ENCODE measurements at places on chromosomes 2 and 18.

DNA sequence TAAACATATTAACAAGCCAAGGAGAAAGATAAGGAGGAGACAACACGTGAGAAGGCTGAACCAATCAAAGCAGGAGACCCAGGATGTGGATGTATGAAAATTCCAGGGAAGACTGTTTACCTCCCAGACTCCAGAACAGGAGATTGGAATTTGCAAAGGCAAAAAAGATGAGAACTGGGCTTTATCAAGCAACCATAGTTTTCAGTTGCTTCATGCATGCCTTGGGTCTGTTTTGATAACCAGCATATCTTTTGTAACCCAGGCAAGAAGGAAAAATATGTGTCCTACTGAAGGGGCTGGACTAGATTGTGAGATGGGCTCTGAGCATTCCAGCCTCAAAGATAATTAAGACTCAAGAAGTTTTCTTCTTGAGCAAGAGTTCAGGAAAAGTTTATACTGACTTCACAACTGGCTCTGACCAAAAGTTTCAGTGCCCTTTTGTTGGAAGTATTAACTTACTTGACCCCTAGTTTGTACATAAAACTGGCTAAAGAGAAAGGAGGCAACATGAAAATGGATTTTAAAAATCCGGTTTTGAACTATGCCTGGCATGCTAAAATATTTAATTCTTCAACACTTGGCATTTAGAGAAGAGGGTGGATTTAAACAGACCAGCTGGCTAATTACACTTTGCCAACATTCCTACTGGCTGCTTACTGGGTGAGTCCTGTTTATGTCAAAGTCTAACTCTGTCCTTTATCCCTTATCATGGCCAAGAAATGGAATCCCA lies 79.3 kb upstream of the CD28 start:
- no peaks in the 10 kb centered on the region for H3K36me3 ChIP-seq
- peak overlapping the region; percentile 66 for H3K27ac ChIP-seq
- H3K4me3 ChIP-seq, result no peak overlapping the region
- H3K4me1 ChIP-seq, result peaks cover 25% of the 10 kb centered on the region
- DNase-seq, result no peak
- H3K27me3 ChIP-seq, result no peaks in the 10 kb centered on the region

DNA sequence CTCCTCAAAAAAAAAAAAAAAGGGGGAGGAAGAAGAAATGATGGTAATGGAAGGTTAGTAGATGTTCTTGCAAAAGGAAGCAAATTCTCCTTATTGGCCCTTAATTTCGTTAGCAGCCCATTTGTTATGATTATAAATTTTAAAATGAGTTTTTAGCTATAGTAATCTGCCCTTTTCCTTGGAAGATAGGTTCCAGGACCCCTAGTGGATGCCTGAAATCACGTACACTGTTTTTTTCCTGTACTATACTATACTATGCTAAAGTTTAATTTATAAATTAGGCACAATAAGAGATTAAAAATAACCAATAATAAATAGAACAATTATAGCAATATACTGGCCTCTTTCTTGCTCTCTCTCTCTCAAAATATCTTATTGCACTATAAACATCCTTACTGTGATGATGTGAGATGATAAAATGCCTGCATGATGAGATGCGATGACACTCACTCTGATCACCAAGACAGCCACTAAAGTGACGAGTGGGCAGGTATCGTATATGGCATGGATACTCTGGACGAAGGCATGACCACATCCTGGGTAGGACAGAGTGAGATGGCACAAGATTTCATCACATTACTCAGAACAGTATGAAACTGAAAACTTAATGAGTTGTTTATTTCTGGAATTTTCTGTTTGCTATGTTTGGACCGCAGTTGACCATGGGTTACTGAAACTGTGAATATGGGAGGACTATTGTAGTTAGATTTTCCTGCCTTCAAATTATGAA lies 87.2 kb downstream of the KCTD18 start:
- 0 out of 2 replicates have a peak, but pooled peaks cover 11% of the 10 kb centered on the region for H3K4me1 ChIP-seq
- H3K27ac ChIP-seq, result no peak overlapping the region
- no peaks in the 10 kb centered on the region for H3K27me3 ChIP-seq
- peaks cover 6% of the 10 kb centered on the region for H3K36me3 ChIP-seq
- H3K4me3 ChIP-seq, result no peak overlapping the region

DNA sequence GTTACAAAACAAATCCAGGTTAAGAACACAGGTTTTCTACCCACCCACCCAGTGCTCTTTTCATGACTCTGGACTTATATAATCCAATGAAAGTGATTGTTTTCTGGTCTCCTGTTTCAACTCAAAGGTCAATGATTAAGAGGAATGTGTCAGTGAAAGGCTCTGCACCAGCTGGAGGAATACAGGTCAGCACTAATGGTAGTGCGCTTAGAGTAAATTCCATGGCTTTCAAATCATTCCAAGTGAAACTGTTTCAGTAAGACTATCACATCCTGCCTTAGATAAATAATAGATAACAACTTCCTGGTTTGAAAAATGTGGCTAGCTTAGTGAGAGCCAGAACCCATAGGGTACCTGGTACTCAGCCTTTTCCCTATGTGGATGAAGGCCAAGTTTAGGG lies 47.8 kb downstream of the SLC9A4 start:
- peak; percentile 20 for DNase-seq
- no peak overlapping the region for H3K4me3 ChIP-seq
- H3K36me3 ChIP-seq, result no peaks in the 10 kb centered on the region
- no peaks in the 10 kb centered on the region for H3K27me3 ChIP-seq
- H3K27ac ChIP-seq, result no peak overlapping the region
- H3K4me1 ChIP-seq, result peaks cover 49% of the 10 kb centered on the region

GRCh38 chr2:217621391-217621801 lies 381.4 kb downstream of the TNS1 start:
- peaks cover 18% of the 10 kb centered on the region for H3K4me1 ChIP-seq
- no peaks in the 10 kb centered on the region for H3K27me3 ChIP-seq
- H3K27ac ChIP-seq, result peak overlapping the region; percentile 87
- H3K36me3 ChIP-seq, result no peaks in the 10 kb centered on the region
- no peak overlapping the region for H3K4me3 ChIP-seq

- H3K4me3 ChIP-seq, result no peak overlapping the region
- DNase-seq, result peak; percentile 90
- H3K27me3 ChIP-seq, result no peaks in the 10 kb centered on the region
- H3K27ac ChIP-seq, result peak overlapping the region; percentile 92
- H3K36me3 ChIP-seq, result peaks cover 1% of the 10 kb centered on the region
Observed at GRCh38 chr2:38095996-38096861, 20.3 kb upstream of the CYP1B1 start.

- no peaks in the 10 kb centered on the region for H3K36me3 ChIP-seq
- H3K4me3 ChIP-seq, result no peak overlapping the region
- no peak overlapping the region for H3K27ac ChIP-seq
- H3K27me3 ChIP-seq, result no peaks in the 10 kb centered on the region
Observed at GRCh38 chr2:48323146-48323545, 206.8 kb upstream of the STON1 start.

DNA sequence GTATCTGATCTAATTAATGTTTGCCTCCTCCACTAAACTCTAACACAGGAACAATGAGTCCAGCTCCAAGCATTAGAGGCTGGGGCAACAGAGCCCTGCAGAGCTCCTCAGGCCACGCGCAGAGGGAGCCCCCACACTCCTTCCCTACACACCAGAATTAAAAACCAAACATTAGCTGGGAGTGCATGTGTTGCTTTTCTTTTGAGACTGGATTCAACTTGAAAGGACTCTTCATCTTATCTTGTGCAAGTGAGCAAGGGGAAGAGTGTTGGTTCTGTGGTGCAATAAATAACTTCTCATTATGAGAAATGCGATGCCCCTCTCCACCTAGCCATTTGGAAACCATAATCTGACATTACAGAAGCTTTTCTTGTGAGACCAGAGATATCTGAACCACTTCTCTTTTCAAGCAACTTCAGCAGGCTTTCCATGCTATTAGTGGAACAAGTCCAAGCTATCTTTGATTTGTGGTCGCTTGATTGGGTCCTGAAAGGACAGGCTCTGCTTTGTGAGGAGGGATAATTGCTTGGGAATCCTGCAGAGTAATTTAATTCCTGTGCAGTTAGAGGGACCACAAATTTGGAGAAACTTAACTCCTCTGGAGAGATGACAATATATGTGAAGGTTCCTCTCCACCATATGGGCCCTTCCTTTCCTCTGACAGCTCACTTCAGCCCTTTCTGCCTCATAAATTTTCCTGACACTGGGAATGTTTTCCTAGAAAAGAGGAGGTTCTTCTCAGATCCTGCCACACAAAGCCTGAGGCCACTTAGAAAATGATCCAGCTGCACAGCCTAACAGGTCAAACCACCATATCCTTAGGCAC lies 112.5 kb downstream of the ATL2 start:
- no peak for DNase-seq
- H3K36me3 ChIP-seq, result no peaks in the 10 kb centered on the region
- no peak overlapping the region for H3K4me3 ChIP-seq
- H3K27me3 ChIP-seq, result no peaks in the 10 kb centered on the region

GRCh38 chr2:127146071-127146725 lies 39.2 kb upstream of the BIN1 start:
- no peaks in the 10 kb centered on the region for H3K27me3 ChIP-seq
- H3K36me3 ChIP-seq, result no peaks in the 10 kb centered on the region
- no peak overlapping the region for H3K27ac ChIP-seq
- H3K4me1 ChIP-seq, result no peaks in the 10 kb centered on the region
- DNase-seq, result no peak
- no peak overlapping the region for H3K4me3 ChIP-seq

DNA sequence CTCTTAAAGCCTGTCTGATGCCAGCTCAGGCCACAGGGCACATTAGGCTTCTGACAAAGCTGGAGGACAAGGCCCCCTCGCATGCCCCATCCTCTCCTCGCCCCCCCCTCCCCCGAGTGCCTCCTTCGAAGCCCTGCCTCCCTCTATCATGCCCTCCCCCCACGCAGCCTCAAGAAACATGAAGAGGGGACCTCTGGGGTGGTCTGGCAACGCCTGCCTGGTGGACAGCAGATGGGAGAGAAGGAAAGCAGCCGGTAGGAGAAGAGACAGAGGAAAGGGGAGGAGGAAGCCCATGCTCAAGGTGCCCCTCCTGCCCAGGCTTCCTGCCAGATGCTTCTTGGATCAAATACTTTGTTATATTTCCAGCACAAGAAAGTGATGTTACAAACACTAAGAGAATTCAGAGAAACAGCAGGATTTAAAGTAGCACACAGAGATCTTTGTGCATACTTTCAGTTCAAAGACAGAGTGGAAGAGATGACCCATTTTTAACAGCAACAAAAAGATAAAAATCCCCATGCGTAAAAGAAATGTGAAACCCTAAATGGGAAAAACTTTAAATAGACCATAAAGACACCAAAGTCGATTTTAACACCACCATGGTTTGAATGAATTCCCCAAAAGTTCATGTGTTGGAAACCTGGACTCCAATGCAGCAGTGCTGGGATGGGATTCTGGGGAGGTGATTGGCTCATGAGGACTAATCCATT lies 19.0 kb downstream of the BOK start:
- no peaks in the 10 kb centered on the region for H3K27me3 ChIP-seq
- peak overlapping the region; percentile 45 for H3K27ac ChIP-seq
- DNase-seq, result no peak
- no peaks in the 10 kb centered on the region for H3K4me1 ChIP-seq

- no peak overlapping the region for H3K27ac ChIP-seq
- no peaks in the 10 kb centered on the region for H3K36me3 ChIP-seq
- H3K4me3 ChIP-seq, result no peak overlapping the region
- no peaks in the 10 kb centered on the region for H3K27me3 ChIP-seq
- H3K4me1 ChIP-seq, result peaks cover 50% of the 10 kb centered on the region
Observed at GRCh38 chr18:22829781-22830180, 103.3 kb upstream of the RBBP8 start.

DNA sequence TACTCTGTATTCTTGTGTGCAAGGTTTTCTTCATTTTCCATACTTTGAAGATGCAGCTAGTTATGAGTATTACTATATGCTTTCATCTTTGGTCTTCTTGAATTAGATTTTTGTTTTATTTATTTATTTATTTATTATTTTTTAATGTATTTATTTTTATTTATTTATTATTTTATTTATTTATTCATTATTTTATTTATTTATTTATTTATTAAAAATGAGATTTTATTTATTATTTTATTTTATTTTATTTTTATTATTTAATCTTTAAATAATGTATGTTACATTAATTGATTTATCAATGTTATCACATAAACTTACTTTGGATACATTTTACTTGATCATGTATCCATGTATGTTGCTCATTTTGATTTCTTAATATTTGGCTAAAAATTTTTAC lies 132.3 kb upstream of the GALNT13 start:
- no peaks in the 10 kb centered on the region for H3K27me3 ChIP-seq
- no peaks in the 10 kb centered on the region for H3K36me3 ChIP-seq
- no peak overlapping the region for H3K4me3 ChIP-seq
- H3K4me1 ChIP-seq, result no peaks in the 10 kb centered on the region

- H3K36me3 ChIP-seq, result no peaks in the 10 kb centered on the region
- peak; percentile 40 for DNase-seq
- H3K27ac ChIP-seq, result no peak overlapping the region
Observed at GRCh38 chr18:35005963-35006577, 35.1 kb upstream of the MAPRE2 start.

GRCh38 chr18:36212301-36213171 lies 25.2 kb downstream of the MOCOS start:
- DNase-seq, result no peak
- H3K27ac ChIP-seq, result no peak overlapping the region
- H3K36me3 ChIP-seq, result no peaks in the 10 kb centered on the region
- H3K27me3 ChIP-seq, result no peaks in the 10 kb centered on the region
- no peaks in the 10 kb centered on the region for H3K4me1 ChIP-seq

GRCh38 chr2:237178396-237178795 lies 92.7 kb downstream of the COPS8 start:
- no peaks in the 10 kb centered on the region for H3K27me3 ChIP-seq
- DNase-seq, result no peak

DNA sequence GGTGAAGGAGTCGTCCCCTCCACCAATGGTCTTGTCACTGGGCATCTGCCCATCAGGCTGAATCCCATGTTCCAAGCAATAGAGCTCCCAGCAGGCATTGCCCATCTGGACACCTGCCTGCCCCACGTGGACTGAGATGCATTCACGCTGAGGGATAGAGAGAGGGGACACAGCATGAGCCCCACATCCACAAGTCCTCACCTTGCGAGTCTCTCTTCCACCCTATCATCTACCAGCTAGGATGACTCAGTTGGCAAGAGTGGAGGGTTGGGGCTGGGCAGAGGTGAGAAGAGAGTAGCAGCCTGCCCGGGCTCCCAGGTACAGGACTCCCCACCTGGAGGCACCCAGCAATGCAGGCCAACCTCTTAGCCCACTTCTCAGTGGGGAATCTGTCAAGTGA lies 959 bp upstream of the TUBA4B start:
- no peaks in the 10 kb centered on the region for H3K27me3 ChIP-seq
- H3K27ac ChIP-seq, result no peak overlapping the region
- H3K4me3 ChIP-seq, result no peak overlapping the region
- H3K4me1 ChIP-seq, result peaks cover 31% of the 10 kb centered on the region
- DNase-seq, result no peak
- no peaks in the 10 kb centered on the region for H3K36me3 ChIP-seq

DNA sequence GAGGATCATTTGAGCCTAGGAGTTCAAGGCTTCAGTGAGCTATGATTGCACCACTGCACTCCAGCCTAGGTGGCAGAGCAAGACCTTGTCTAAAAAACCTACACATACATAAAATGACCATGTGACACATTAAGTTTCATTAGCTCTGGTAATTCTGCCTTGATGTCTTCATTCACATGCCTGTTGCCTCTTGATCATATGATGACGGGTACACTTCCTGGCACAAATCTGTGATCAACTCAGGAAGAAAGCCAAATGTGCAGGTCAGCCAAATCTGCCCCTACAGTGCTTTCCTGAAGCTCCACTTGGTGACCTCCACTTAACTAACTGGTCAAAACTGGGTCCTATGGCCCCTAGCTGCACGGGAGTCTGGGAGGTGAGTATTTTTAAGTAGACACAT lies 54.4 kb upstream of the B3GNT7 start:
- H3K4me1 ChIP-seq, result peaks cover 21% of the 10 kb centered on the region
- no peak overlapping the region for H3K27ac ChIP-seq
- no peaks in the 10 kb centered on the region for H3K27me3 ChIP-seq

- no peaks in the 10 kb centered on the region for H3K36me3 ChIP-seq
- H3K4me1 ChIP-seq, result no peaks in the 10 kb centered on the region
- no peak overlapping the region for H3K4me3 ChIP-seq
- H3K27me3 ChIP-seq, result no peaks in the 10 kb centered on the region
Observed at GRCh38 chr2:112173646-112174319, 35.6 kb downstream of the FBLN7 start.
